ENCODE measurements at places on chromosomes 12 and 14. TPM values are rescaled to one million over a fixed set of nuclear protein-coding genes. Genes with fewer than 3 reads are reported as not detected.

- no peak for DNase-seq
Observed at GRCh38 chr14:60655119-60655897, 6.0 kb upstream of the SIX1 start.

GRCh38 chr12:87806310-87806709 lies 222.9 kb downstream of the C12orf50 start:
- DNase-seq, result no peak

The MGST1 gene
- 354 TPM for total RNA-seq

- no peak for DNase-seq
Observed at GRCh38 chr14:22836301-22837113, at the start of gene MMP14. Gene MMP14 (plus strand): TSS chr14:22836585. CDS start chr14:22836818, 233 bp downstream.

- DNase-seq, result no peak
Observed at GRCh38 chr14:101888182-101888581, 76.2 kb upstream of the DYNC1H1 start.

Data from Calu3 (cell line).